ENCODE measurements at places on chromosomes 2 and 18.

DNA sequence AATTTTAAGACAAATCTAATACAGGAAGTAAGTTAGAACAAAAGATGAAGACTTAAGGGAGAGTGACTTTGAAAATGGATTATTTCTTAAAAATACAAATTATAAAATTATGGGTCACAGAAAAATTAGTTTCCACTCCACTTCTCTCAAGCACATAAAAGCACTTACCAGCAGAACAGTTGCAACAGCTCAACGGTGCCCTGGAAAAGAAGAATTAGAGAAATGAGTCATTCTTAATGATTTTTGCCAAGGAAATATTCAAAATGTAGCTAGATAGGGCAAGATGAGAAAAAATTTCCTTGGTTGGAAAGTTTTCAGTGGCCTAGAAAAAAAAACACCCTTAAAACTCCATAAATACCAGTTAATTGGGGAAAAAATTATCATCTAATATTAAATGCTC lies 2185.6 kb upstream of the CELF4 start:
- no peak for DNase-seq

GRCh38 chr18:7566244-7566566 lies 911 bp upstream of the PTPRM start:
- DNase-seq: no peak

GRCh38 chr18:76679259-76679658 lies 143.1 kb upstream of the ZNF236 start:
- peak; percentile 37 for DNase-seq

DNA sequence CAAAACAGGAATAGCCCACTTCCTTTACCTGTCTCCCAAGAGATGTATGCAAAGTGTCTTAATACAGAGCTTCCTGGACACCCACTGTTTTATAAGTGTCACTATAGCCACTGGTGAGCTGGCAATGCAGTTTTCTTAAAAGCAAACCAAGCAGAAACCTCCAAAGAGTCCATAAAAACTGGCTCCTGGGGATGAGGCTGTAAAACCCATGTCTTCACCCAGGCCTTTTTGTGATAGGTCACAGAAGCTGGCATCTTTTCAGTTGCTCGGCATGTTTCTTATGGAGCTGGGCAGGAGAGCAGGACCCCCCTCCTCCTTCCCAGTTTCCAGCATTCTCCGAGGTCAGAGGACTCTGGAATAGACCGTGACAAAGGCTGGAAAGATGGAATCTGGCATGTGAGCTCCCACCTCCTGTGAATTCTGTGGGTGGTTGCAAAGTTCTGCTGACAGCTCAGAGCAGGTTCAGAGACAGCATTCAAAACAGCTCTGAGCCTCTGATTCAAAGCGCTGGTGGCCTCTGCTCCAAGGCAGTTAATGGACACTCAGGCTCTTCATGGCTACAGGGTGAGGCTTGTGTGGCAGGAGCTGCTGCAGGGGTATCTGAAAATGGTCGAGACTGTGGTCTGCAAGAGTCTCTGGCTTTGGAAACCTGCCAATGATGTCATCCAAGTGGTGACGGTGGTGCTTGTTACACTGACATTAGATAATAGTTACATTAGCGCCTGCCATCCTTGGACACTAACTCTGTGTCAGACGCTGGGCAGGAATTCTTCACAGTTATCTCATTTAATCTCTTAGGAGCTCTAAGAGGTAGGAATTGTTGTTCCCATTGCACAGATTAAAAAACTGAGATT lies 283.4 kb downstream of the CLIP4 start:
- peak; percentile 11 for DNase-seq

DNA sequence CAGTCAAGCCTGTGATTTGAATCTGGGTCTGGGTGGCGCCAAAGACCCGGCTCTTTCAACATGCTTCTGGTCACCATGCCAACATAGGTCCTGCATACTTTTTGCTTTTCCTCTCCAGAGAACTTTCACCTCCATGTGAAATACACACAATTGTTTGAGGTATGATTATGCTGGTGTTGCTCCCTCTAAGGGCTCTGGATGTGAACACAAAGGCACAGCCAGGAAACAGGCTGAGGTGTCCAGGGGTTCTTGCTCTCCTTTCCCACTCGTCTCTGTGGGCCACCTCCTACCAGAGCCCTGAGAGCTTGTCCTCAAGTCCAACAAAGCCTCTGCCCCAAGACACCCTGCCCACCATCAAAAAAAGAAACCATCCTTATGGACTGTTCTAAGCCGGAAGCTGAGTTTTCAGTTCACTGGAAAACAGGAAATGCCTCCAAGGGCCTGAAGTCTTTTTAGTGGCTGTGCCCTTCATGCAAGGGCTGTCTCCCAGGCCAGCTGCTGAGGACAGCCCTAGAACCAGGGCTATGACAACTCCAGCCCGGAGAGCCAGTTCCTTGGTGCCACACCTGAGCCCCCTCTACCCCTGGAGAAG lies 100.2 kb upstream of the EPAS1 start:
- no peak for DNase-seq

- DNase-seq: no peak
Measured at GRCh38 chr2:20577495-20578235, 73.2 kb downstream of the HS1BP3 start.

DNA sequence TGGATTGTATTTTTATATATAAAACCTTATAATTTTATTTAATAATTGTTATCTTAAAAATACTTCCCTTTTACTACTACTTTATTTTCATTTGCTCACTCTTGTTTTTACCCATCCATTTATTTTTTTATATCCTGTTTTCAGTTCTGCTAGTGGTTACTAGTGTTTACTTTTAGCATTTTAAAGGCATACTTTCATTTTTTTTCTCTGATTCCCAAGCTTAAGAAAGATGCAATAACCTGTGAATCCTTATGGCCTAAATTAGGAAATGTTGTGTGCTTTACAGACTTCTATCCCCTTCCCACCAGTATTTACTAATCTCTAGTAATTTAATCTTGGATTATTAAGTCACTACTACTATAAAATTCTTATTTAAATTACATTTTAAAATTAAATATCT lies 140.0 kb downstream of the SMAD7 start:
- DNase-seq: no peak

GRCh38 chr18:179499-179898 lies 21.1 kb downstream of the USP14 start:
- DNase-seq: no peak

DNA sequence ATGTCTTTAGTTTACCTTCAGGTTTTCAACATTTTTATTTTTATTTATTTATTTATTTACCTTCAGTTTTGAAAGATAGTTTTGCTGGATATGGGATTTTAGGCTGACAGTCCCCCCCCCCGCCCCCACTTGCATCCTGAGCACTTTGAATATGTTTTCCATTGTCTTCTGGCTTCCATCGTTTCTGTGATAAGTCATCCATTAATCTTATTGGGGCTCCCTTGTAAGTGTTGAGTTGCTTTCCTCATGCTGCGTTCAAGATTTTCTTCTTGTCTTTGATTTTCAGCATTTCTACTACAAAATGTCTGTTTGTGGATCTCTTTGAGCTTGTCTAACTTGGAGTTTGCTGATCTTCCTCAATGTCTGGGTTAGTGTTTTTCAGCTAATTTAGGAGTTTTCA lies 19.4 kb upstream of the LDLRAD4 start:
- no peak for DNase-seq

- DNase-seq: no peak
Measured at GRCh38 chr18:40738321-40738880, 1216.6 kb upstream of the PIK3C3 start.

- DNase-seq: no peak
Measured at GRCh38 chr2:120441744-120442471, 96.0 kb downstream of the INHBB start.

DNA sequence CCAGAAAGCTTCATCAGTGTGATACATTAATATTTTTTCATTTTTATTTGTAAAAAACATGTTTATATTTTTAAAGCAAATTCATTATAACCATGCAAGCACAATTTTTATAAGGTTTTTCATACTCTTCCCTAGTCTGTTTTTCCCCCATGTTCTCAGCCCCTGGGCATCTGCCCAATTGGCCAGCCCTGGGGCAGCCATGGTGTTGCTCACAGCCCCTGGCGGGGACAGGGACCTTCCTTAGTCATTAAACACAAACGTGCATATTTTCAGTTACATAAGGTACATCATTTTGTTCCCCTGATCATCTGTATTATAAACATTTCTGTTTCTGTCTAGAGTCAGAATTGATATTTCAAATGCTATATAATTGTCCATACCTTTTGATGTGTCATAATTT lies 150.0 kb downstream of the ESCO1 start:
- no peak for DNase-seq

DNA sequence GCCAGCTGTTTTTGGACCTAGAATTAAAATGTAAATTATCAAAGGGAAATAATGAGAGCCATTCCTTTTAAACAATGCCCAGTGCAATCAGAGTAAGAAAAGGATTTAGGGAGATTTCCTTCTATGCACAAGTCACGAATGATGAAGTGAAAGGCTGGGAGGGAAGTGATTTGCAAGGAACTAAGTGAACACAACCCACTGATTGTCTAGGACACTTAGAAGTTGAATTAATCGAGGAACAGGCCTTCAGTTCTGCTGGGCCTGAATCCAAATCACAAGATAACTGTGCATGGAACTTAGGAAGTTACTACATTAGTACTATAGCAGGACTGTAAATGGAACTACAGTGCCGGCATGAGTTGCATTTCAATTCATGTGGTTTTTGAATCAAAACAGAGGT lies 17.7 kb downstream of the MAP2 start:
- DNase-seq: no peak

GRCh38 chr2:46091961-46092667 lies 205.1 kb upstream of the EPAS1 start:
- no peak for DNase-seq

GRCh38 chr2:138620431-138620830 lies 118.9 kb downstream of the SPOPL start:
- DNase-seq: no peak

- DNase-seq: no peak
Measured at GRCh38 chr18:2502880-2503279, 68.4 kb downstream of the METTL4 start.

GRCh38 chr2:42949125-42949524 lies 156.7 kb upstream of the HAAO start:
- DNase-seq: no peak

DNA sequence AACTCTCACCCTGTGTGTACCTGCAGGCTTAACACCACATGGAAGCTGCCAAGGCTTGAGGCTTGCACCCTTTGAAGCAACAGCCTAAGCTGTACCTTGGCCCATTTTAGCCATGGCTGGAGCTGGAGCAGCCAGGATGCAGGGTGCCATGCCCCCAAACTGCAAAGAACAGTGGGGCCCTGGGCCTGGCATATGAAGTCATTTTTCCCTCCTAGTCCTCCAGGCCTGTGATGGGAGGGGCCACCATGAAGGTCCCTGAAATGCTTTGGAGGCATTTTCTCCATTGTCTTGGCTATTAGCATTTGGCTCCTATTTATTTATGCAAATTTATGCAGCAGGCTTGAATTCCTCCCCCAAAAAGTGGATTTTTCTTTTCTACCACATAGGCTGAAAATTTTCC lies 238.4 kb downstream of the CDCA7 start:
- DNase-seq: no peak

DNA sequence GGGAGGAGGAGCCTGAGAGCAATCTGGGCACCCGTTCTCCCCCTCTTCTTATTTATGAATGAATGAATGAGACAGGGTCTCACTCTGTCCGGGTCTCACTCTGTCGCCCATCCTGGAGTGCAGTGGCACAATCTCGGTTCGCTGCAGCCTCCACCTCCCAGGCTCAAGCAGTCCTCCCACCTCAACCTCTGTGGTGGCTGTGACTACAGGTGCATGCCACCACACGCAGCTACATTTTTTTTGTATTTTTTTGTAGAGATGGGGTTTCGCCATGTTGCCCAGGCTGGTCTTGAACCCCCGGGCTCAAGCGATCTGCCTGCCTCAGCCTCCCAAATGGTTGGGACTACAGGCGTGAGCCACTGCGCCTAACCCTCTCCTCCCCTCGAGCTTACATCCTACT lies 198.4 kb downstream of the NEDD4L start:
- no peak for DNase-seq

- no peak for DNase-seq
Measured at GRCh38 chr2:221558107-221558506, 14.0 kb downstream of the EPHA4 start.

DNA sequence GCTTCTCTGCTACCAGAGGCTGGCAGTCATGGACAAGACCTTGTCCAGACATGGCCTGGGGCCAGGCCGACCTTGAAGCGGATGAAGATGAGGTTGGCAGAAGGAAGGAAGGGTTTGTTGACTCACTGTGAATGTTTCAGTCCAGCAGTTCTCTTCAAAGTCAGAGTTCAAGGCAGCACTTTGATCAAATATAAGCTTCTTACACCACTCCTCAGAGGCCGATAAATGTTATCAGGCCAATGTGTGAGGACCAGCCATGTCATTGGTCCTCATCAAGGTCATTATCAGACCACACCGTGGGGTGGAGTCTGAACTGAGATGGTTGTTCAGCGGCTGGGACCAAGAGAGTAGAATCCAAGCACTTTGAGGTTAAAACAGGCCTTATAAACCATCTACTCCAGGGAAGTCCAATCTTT lies 35.5 kb downstream of the QPCT start:
- DNase-seq: no peak

DNA sequence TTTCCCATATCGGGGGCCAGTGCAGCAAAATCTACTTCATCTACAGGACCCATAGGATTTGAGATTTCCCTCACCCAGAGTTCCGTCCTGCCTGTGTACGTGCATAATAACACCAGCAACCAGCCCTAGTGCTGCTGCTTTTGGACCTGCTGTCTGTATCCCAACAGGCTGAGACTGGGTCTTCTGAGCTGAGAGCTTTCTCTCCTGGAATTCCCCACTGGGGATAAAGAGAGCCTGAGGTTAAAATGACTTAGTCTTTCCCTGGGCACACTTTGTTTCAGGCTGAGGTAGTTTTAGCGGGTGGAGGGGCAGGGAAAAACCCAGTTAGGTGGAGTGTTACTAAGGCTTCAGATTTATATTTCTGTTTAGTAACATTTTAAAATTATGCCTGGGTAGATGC lies 62.5 kb downstream of the SERTAD2 start:
- DNase-seq: no peak

GRCh38 chr2:11738589-11739436 lies 7.6 kb upstream of the LPIN1 start:
- peak; percentile 51 for DNase-seq

- DNase-seq: no peak
Measured at GRCh38 chr2:45904267-45904945, 252.9 kb downstream of the PRKCE start.

- no peak for DNase-seq
Measured at GRCh38 chr2:235024191-235024860, 72.5 kb downstream of the SH3BP4 start.

DNA sequence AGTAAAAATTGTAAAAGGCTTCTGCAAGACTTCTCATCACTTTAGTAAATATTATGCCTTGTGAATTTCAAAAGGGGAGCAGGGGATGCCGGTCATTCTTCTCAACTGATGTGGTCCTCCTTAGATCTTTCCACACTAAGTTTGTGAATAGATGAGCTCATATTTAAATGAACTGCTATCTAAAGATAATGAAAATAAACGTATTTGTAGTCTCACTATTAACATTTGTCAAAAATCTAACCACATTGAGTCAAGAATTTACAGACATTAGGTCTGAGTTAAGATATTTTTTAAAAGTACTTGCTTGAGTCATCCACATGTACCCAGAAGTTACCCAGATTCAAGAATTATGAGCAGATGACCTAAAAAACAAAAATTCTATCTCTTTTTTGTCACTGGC lies 6.5 kb downstream of the PRPF40A start:
- DNase-seq: no peak

GRCh38 chr18:62767836-62768557 lies 52.7 kb downstream of the PHLPP1 start:
- no peak for DNase-seq

- DNase-seq: no peak
Measured at GRCh38 chr2:225254363-225254762, 145.1 kb upstream of the NYAP2 start.

- no peak for DNase-seq
Measured at GRCh38 chr2:168469281-168469988, 13.4 kb downstream of the CERS6 start.

- no peak for DNase-seq
Measured at GRCh38 chr2:48175254-48175653, 269.0 kb upstream of the FBXO11 start.

All from HEK293T (cell line).